Melanocyte of skin (primary cell): ENCODE measurements at places on chromosomes 3 and 15. TPM values are rescaled to one million over a fixed set of nuclear protein-coding genes. Genes with fewer than 3 reads are reported as not detected.

The ISG20 gene
- total RNA-seq, result 126 and 178 TPM in 2 replicates

The LRRC2 gene
- 8.3 and 8.7 TPM in 2 replicates for total RNA-seq

The MYL3 gene
- not detected in 2 replicates for total RNA-seq

The BDH1 gene
- total RNA-seq, result 24.8 and 36.3 TPM in 2 replicates

The C2CD4B gene
- not detected in 2 replicates for total RNA-seq

The DNAH1 gene
- total RNA-seq, result 2.0 and 4.0 TPM in 2 replicates

The PLIN1 gene
- total RNA-seq, result not detected in 2 replicates

The DLL4 gene
- under 0.01 TPM in 2 replicates for total RNA-seq

The PLSCR2 gene
- total RNA-seq, result 1.0 TPM in 1 of 2 replicates, not detected in the other

The MAP1A gene
- total RNA-seq, result 2.3 TPM in 2 replicates

The GP9 gene
- not detected in 2 replicates for total RNA-seq

The SMCO1 gene
- not detected in 2 replicates for total RNA-seq

The PDZRN3 gene
- total RNA-seq, result 35.8 and 49.4 TPM in 2 replicates

The SQOR gene
- total RNA-seq, result 34.5 and 40.6 TPM in 2 replicates

The GTF2A2 gene
- total RNA-seq, result 33.1 and 37.2 TPM in 2 replicates

The TRH gene
- total RNA-seq, result not detected in 2 replicates

The GHSR gene
- total RNA-seq, result not detected in 2 replicates

The FBXW12 gene
- not detected in 2 replicates for total RNA-seq

The RFTN1 gene
- total RNA-seq, result 21.3 and 95.6 TPM in 2 replicates

The RAB8B gene
- total RNA-seq, result 123 and 148 TPM in 2 replicates

The COL7A1 gene
- total RNA-seq, result 2.0 and 4.8 TPM in 2 replicates

The MRPL47 gene
- total RNA-seq, result 44.3 and 62.5 TPM in 2 replicates

The TMCO5A gene
- total RNA-seq, result not detected in 2 replicates

The LTF gene
- total RNA-seq, result 0.15 TPM in 1 of 2 replicates, not detected in the other

The BAHD1 gene
- total RNA-seq, result 9.3 and 13.8 TPM in 2 replicates

The ITIH1 gene
- not detected in 2 replicates for total RNA-seq

The SLC2A2 gene
- not detected in 2 replicates for total RNA-seq

The CIDEC gene
- total RNA-seq, result not detected in 2 replicates

The PRTG gene
- 6.5 and 26.2 TPM in 2 replicates for total RNA-seq

The RAD51 gene
- total RNA-seq, result 2.5 and 3.4 TPM in 2 replicates

The MYH15 gene
- under 0.01 and 0.31 TPM in 2 replicates for total RNA-seq
